ENCODE measurements at places on chromosomes 7 and 10.

GRCh38 chr7:113283861-113284260 is 165.5 kb upstream of the SMIM30 start:
- DNase-seq = no peak

- DNase-seq = peak; percentile 38
Observed at GRCh38 chr10:85492684-85493083, 873.9 kb downstream of the GRID1 start.

- DNase-seq = no peak
Observed at GRCh38 chr10:21157664-21158063, 260.6 kb upstream of the NEBL start.

GRCh38 chr10:9096288-9096687 is 1041.8 kb downstream of the GATA3 start:
- no peak for DNase-seq

- DNase-seq = no peak
Observed at GRCh38 chr10:7428673-7429350, 18.0 kb upstream of the SFMBT2 start.

DNA sequence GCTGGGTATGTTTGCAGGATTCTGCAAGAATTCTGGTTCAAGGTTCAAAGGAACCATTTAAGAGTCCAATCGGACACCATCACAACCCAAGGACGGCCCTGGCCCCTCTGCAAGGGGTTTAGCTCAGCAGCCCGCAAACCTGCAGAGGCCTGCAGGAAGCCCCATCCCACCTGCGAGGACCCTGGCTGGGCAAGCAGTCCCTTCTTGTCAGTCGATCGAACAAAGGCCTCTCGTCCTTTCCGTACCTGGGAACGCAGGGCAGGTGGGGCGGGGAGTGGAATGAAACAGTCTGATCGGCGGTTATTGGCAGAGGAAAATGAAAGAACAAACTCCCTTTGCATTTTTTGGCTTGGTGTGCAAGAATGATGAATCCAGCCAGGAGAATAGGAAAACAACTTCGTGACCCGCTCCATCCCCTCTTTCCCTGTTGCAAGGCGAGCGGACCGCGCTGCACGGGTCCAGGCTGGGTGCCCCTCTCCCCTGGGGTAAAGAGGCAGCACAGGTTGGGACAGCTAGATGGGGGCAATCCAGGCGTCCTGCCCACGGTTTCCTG is 73.7 kb downstream of the INSIG1 start:
- DNase-seq = no peak

- no peak for DNase-seq
Observed at GRCh38 chr7:48300301-48300700, 129.0 kb downstream of the ABCA13 start.

DNA sequence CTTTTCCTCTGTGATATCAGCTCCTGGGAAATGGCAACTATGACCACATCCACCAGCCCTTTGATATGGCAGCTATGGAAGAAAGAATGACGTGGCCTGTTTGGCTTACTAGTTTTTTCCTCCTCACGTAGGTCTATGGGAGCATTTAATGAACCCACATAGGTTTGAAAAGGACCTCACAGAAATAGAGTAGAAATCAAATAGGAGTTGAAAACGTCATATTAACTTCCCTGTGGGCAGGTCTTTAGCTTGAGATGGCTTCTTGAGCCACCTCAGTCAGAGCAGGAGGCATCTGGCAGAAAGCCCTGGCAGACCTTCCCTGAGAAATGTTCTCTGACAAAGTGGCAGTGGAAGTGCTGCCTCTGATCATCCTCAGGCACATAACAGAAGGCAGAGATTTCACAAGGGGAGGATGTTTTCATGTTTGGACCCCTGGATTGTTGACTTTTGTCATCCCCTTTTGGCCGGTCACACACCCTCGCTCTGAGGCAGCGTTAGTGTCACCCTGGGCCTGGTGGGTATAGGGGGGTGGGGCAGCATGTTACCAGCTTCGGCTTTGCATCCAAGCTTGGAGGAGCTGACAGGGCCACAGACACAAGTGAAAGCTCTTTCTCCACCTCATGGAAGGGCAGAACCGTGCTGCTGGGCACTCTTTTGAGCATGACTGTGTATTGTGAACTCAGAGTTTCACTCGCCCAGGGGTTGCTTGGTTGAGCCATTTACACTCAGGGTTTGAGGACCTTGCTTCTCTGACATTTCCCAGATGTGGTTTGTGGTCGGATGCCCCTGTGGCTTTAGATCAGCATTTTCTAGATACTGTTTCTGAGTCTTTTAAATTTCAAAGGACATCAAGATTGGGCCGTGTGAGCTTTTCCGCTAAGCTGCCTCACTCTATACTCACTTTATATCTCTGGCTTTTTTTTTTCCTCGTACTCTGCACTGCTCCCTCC is 184.2 kb downstream of the STK31 start:
- DNase-seq = no peak

DNA sequence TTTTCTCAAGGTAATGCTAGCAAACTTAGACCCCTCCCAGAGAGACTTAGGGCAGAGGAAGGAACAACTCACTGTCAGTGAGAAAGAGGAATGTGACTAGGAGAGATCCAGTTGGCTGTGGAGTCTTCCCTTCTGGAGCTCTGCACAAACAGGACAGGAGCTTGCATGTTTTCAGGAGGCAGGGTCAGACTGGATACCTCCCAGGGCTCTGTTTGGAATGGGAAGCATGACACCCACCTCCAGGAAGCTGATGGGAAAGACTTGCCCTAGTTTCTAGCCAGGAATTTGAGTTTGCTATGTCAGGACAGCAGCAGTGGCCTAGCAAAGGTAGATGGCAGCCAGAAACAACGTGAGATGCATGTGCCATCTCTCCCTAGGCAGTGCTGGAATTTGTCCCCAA is 40.6 kb downstream of the GHRHR start:
- DNase-seq = no peak

- DNase-seq = no peak
Observed at GRCh38 chr10:79053481-79054202, 15.1 kb upstream of the ZMIZ1 start.

- no peak for DNase-seq
Observed at GRCh38 chr7:85454904-85455303, 268.0 kb upstream of the SEMA3D start.

DNA sequence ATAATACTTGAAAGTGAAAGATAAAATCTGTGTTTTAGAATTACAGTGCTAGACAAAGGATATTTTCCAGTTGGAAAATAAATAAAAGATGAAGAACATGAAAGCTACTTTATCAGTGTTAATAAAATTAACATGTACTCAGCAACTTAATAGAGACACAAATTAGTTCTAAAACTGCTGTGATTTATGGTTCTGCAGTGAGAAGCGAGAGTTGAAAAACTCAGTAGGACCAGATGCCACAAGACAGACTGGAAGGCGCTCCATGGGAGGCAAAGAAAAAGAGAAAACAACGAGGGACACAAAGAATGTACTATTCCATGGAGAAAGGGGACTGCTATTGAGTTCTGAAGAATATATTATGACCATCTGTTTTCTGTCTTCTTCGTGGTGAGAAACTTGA is 590.4 kb downstream of the PHTF2 start:
- DNase-seq = no peak

GRCh38 chr7:123979876-123980275 is 53.0 kb downstream of the TMEM229A start:
- DNase-seq = no peak

DNA sequence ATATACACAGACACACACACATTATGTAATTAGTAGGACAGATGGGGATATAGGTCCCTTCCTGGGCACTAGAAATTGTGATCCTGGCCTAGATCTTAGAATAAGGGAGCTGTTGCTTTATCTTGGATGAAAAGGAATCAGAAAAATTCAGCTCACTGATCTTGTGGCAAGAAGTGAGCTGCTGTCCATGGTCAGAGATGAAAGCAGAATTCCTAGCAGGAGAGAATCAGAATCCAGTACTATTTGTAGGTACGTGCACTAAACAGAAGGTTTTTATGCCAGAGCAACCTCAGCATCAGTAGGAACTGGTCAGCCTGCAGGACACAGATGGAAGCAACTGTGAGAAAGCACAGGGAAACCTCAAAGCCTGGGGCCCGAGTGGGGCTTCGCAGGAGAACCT is 549.2 kb upstream of the POM121L12 start:
- no peak for DNase-seq

GRCh38 chr7:76065016-76065612 is 17.2 kb downstream of the MDH2 start:
- DNase-seq = no peak

DNA sequence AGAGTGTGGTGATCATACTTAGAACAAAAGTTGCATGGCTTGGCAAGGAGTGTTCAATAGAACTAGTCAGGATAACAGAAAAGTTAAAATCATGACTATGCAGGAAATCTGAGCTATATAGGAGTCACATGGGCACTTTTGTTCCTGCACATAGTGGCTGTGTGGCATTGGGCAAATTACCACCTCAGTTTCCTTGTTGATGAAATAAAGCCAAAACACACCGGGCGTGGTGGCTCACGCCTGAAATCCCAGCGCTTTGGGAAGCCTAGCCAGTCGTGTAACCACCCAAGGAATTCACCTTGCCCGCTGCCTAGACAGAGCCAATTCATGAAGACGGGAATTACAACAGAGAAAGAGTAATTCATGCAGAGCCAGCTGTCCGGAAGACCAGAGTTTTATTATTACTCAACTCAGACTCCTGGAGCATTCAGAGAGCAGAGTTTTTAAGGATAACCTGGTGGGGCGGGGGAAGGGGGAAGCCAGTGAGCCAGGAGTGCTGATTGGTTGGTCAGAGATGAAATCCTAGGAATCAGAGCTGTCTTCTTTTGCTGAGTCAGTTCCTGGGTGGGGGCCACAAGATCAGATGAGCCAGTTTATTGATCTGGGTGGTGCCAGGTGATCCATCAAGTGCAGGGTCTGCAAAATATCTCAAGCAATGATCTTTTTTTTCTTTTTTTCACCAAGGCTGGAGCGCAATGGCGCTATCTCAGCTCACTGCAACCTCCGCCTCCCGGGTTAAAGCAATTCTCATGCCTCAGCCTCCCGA is 6.4 kb upstream of the MKRN1 start:
- DNase-seq = no peak

DNA sequence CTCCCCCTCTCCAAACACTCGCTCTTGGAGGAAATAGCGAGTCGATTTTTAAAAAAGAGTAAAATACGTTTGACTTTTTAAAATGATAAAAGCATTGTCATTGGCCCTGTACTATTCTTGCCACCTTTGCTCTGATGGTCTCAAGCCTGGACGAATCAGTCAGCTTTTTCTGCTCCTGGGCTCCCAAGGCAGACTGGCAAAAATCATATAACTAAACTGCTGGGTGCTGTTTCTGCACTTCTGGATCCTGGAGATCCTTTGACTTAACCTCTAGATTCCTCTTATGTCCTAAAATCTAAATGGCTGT is 1.8 kb downstream of the TPST1 start:
- DNase-seq = no peak

DNA sequence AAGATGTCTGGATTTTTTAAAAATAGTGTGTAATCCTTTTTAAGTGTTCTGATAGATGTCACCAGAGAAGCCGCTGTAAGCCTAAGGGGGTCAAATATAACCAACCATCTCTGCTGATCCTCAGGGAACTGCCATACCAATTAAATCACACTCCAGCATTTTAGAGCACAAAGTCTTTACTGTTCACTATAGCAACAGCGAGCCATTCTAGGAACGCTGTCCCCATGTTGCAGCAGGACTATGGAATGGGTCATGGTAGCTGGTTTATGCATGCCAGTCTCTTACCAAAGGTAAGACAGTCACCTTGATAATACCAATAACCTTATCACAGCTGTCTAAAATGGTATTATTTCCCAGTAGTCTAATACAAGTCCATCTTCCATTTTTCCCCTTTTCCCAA is 33.5 kb downstream of the TRIM24 start:
- no peak for DNase-seq

DNA sequence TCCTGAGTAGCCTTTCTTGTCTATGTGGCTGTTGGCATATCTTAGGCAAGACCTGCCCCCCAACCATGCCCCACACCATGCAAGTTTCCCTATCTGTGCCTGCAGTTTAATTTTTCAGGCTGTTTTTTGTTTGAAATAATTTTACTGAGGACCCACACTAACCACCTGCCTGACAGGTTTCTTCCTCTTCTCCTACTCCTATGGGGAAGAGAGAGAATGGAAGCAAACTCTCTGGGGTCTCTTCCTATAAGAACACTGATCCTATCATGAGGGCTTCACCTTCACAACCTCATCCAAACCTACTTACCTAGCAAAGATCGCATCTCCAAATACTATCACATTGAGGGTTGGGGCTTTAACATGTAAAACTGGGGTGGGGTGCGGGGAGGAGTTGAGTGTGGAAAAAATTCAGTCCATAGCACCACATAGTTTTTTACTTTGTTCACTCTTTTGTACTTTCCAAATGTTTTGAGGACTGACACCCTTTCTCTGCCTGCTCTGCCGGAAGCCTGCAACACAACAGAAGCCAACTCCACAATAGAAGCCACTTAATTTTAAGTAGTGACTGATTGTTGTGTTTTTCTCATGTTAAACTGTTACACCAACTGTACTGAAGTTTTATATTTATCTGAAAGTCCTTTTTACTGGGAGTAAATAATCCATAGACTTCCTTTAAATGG is 67.2 kb upstream of the CSTF2T start:
- DNase-seq = no peak

- DNase-seq = no peak
Observed at GRCh38 chr7:137439829-137440825, 96.6 kb upstream of the PTN start.

DNA sequence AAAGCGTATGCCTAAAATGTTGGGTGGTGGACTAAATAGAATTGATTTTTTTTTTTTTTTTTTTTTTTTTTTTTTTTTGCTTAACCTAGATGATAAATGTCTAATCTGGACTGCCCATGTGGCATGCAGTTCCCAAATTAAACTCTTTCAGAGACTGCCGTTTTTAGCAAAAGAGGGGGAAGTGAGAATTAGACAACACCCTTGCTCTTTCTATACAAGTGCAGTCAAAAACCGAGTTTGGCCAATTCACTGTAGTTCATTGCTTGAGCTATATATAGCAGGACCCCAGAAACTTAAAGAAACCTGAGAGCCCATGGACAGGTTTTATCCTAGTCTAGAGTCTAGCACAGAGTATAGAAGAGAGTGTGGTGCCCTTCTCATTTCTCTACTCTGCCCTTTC is 141.9 kb downstream of the GRM3 start:
- DNase-seq = no peak

DNA sequence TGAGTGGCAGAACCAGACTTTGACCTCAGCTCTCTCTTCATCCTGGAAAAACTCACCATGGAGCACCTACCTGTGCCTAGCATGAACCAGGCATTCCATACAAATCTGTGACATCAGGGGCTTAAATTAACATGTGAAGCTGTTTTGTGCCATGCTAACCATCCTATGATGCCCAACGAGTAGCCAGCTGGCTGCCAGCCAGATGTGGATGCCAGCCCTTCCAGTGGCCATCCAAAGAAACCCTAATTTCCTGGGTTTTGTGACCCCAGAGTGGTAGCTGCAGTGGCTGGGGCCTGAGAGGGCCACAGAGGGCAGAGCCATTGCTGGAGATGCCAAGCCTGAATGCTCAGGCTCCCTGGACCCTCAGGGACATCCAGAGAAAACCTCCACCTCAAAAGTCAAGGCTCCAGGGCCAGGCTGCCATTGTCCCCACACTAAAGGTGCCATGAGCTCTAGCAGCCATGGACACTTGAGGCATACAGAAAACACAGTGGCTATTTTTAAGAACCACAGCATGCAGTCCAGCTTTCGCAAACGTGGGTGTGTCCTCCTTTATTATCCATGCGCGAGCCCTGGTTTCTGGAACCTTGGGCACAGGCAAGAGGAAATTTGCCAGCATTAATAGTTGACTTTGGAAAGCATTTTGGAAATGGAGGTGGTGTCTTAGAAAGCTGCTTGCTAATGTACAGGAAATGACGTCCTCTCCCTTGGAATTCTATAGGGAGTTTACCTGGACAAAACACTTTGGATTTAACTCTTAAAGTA is 6.0 kb downstream of the CPXM2 start:
- DNase-seq = no peak
